LHCN-M2 (cell line): ENCODE measurements at places on chromosomes 12 and 14. TPM values are rescaled to one million over a fixed set of nuclear protein-coding genes. Genes with fewer than 3 reads are reported as not detected.

DNA sequence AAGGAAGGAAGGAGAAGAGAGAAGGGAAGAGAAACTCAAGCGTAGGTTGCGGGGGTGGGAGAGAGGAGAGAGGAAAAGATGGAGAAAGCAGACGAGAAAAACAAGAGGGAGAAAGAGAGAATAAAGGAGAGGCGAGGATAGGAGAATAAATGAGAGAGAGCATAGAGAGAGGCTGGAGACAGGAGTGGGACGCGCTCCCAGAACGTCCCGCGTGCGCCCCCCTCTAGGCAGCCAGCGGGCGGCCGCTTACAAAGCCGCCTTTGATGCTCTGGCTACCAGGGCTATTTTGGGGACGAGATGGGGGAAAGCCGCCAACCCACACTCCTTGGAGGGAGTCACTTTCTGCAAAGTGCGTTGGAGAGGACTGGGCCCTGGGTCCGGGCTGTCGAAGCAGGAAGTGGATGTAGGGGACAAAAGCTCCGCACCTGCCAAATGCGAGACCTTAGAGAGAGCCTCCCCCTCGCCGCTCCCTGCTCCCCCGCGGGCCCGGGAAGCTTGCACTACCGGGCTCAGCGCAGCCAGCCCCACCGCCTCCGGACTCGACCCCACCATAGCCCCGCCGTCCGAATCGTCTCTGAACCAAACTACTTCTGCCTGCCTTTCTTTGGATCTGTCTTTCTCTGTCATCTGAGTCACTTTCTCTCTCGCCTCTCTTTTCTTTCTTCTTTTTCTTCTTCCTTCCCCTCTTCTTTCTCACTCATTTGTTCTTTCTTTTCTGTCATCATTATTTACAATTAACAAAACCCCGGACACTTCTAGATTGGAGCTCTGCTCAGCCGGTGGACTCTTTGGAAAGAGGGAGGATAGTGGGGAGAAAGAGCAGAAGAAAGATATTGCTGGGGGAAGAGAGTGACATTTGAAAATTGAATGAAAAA lies 8.0 kb downstream of the ASCL1 start:
- no peak for DNase-seq

GRCh38 chr14:83164016-83164415 lies 1630.4 kb upstream of the SEL1L start:
- peak; percentile 93 for DNase-seq

DNA sequence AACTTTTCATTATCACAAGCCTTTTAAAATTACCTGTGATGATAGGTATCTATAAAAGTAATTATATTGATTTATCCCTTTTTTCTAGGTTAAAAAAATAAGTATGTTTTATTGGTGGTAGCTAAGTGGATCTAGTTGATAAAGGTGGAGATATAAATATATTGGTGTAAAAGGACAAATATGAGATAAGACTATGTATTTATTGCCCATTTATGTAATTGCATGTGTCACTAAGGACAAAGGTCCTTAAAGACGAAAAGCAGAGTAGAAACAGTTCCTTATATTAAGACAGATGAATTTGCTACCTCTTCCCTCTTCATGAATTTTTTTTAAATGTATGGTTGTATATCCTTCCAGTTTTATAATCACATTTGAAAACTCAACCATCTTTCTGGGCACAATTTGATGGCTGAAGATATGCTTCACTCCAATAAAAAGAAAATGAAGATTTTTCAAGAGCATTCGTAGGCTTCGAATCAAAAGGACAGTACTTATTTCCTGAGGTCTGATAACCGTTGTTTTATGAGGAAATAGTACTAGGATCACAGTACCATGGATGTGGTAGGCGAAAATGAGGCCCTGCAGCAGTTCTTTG lies at the start of gene MYRFL:
MYRFL (plus strand) TSS at position 262 of the 595 bp plus-strand sequence; CDS start at position 553, 291 bp downstream.
- no peak for DNase-seq

DNA sequence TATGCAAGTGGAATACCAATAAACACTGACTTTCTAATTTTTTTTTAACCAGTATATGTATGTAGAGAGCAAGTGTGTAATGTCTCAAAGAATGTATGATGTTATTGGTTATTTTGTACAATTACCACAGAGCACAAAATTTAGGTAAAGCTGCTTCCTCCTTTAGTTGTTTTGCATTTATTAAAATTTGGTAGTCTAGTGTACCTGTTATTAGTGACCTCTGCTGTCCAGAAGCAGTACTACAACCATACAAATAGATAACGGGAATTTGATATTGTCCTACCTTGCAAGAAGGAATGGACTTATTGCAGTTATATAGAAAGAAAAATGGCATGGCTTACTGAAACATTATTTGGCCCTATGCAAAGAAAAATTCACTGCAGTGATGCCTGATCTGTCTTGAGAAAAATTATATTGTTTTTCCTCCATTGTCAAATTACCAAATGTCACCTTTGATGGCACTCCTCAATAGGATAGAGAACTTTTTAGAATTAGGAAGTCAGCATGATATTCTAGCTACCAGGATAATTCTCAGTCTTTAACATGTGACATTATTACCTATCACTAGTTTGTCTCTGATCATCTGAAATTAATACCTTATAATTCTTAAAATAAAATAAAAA lies 153.9 kb upstream of the RMST start:
- DNase-seq, result peak; percentile 44

DNA sequence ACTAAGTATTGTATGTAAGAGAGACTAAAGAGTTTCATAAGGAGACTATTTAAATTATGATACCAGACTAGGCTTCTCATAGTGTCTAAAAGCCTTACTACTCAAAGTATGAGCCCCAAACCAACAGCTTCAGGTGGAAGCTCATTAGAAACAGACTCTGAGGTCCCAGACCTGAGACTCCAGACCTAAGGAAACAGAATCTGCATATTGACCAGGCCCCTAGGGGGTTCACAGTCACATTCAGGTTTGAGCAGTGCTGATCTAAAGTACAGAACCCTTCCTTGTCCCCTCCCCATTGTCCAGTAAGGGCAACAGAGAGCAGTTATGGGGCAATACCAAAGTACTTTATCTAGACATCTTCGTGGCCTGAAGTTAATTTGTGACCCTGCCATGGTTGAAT lies 87.7 kb downstream of the SSPN start:
- no peak for DNase-seq

GRCh38 chr12:121255433-121255832 lies 41.1 kb downstream of the CAMKK2 start:
- DNase-seq, result no peak

GRCh38 chr12:76864791-76865400 lies 13.9 kb downstream of the CSRP2 start:
- DNase-seq, result no peak

DNA sequence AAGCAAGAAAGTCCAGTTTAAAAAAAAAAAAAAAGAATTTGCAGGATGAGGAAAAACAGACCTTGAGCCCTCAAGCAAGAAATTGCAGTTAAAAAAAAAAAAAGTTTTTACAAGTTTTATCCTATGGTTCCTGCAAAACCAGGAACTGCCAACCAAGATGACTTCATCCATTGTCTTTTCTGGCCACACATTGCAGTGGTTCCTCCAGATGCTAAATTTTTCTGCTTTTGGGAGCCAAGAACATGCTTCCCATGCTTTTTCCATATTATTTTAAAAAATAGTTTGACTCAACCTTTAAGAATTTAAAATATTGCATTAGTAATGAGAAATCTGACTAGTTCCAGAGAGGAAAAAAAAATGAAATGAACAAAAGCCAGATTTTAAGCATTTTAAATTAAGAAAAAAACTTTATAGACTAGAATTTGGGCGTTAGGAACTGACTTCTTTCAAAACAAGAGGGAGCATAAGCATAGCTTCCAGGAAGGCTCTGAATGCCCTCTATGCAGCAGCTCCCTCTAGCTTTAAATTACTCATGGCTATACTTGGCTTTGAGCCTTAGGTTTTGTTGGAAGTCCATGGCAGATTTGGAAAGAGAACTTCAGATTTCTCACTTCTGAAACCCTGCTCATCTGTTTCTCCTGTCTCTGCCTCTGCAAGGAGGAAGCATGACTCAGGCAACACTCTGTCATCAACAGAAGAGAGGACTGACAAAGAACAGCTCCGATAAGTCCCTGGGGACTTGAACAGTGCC lies 124.5 kb downstream of the GPR65 start:
- DNase-seq, result peak; percentile 41

DNA sequence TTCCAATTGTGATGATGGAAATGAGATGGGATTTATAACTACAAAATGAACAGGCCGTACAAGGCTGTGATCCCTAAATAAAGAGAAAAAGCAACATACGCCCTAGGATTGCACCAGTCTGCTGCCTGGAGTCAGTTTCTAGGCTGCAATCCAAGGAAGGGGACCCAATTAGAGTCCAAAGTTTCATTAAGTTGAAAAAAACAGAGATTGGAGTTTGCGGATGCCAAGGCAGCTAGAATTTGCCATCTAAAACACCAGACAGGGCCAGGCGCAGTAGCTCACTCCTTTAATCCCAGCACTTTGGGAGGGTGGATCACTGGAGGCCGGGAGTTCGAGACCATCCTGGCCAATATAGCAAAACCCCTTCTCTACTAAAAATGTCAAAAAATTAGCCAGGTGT lies 661.0 kb downstream of the RPS29 start:
- DNase-seq, result no peak

DNA sequence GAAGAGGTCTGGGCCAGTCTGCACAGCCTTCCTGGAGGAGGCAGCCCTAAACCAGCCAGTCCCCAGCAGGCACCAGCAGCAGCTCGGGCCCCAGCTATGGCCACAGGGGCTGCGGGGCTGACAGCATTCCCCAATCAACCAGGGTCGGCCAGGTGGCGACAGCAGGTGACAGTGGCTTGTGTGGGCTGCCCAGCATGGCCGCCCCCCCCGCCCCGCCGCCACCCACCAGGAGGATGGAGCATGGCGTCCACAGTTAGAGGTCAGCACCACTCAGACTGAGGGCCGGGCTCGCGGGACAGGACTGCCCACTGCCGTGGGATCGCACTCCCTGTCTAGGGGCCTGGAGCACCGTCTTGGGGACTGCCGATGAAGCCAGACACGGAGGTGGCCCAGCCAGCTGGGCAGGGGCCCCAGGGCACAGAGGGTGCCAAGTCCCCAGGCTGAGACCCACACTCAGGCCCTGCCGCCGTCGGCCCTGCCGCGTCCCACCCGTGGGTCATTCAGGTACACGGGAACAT lies 15.0 kb downstream of the AKT1 start:
- DNase-seq, result no peak

GRCh38 chr12:49762468-49762847 lies 21.1 kb downstream of the TMBIM6 start:
- DNase-seq, result no peak

DNA sequence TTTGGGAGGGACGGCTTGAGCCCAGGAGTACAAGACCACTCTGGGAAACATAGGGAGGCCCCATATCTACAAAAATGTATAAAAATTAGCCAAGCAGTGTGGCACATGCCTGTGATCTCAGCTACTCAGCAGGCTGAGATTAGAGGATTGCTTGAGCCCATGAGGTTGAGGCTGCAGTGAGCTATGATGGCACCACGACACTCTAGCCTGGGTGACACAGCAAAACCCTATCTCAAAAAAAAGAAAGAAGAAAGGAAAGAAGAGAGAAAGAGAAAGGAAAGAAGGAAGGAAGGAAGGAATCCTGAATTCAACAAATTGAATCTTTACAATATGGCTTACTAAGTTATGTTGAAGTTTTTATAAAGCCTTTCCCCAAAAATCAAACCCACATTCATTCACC lies 2.1 kb downstream of the KIF21A start:
- DNase-seq, result no peak

GRCh38 chr12:5220835-5221234 lies 177.2 kb downstream of the KCNA5 start:
- no peak for DNase-seq

DNA sequence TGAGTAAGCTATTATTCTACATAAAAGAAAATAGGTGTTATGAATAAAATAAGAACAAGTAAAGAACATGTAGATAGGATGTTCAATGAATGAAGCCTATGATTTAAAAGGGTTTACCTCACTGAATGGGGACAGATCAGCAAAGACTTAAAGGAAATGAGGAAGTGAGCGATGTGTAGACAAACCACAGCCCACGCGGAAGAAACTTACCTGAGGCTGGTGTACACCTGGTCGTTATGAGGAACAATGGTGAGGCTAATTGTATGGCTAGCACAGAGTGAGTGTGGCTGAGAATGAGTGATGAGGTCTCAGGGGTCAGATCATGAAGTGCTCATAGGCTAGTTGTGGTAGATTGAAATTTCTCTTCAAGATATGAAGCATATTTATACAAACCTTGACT lies 221.7 kb downstream of the ALG10B start:
- no peak for DNase-seq

- DNase-seq, result peak; percentile 37
Observed at GRCh38 chr14:55160989-55161388, 30.4 kb downstream of the DLGAP5 start.

DNA sequence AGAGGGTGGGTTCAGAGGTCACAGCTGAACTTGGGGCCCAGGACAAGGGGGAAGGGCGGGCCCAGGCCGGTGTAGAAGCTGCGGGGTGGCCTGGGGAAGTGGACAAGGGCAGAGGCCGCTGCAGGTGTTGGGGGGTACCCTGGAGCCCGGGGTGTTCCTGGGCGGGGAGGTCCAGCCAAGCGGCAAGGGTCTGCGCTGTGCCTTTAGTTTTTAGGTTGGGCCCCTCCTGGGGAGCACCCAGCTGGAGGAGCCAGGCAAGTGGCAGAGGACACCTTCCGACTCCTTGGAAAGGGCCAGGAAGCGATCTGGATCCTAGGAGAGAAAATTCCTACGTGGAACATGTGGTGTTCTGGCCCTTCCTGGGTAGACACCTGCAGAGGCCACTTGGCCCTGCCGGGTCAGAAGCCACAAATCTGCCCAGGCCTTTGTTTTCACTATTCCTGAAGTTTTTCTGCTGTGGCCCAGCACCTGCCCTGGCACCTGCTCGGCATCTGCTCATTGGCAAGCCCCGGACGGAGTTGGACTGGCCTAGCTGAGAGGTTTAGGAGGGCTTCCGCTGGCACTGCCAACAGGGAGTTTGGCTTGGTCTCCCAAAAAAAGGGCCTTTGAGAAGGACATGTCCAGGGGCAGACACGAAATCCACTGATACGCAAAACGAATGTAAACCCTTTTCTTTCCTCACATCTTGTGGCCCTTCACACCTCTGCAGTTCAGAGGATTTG lies 61.1 kb downstream of the SMUG1 start:
- no peak for DNase-seq

HNF1A gene
- 0.06 and 0.13 TPM in 2 replicates for total RNA-seq

ANKRD33 gene
- not detected in 2 replicates for total RNA-seq

NR4A1 gene
- total RNA-seq, result 1.3 and 2.3 TPM in 2 replicates

CAPZA3 gene
- not detected in 2 replicates for total RNA-seq

FKBP4 gene
- 50.0 and 55.5 TPM in 2 replicates for total RNA-seq

SBNO1 gene
- 29.7 and 32.1 TPM in 2 replicates for total RNA-seq

C12orf75 gene
- 238 and 300 TPM in 2 replicates for total RNA-seq

EPS8 gene
- total RNA-seq, result 162 and 193 TPM in 2 replicates

ABHD12B gene
- not detected in 2 replicates for total RNA-seq

PIWIL1 gene
- total RNA-seq, result not detected in 2 replicates

RNASE2 gene
- total RNA-seq, result not detected in 2 replicates
